ENCODE measurements at places on chromosomes 6 and 20.
A peak's percentile ranks its signal among the peaks of the same experiment; 100 is the strongest.

DNA sequence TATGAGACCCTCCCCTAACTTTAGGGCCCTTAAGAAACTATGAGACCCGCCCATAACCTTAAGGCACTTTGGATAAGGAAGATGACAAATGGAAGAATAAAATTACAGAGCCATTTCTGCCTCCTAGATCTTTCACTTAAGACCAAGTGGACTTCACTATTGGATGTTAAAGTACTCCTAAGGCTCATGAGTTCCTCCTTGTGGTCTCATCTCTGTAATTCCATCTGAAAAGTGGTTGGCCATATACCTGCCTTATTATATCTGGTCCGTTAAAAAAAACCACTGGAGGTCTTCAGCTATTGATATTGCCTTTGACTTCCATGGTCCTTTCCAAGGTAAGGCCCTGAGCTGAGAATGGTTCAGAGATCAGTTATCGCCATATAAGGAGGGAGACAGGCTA is 310.3 kb downstream of the EYA4 start:
- DNase-seq: no peak

DNA sequence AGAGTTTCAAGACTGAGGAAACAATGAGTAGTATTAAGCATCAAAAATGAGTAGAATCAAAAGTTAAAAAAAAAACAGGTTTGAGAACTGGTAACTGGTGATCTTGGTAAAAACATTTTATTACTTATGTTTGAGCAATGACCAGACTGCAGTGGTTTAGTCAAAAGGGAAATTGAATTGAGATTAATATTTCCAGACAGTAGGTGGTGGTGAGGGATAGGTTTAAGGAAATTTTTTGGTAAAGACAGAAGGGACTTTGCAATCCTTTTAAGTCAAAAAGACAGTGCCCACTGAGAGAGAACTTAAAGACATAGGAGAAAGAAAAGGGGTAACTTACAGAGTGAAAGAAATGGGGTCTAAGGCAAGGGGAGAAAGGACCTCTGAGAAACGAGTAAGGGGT is 156.9 kb downstream of the ASCC3 start:
- DNase-seq: no peak

DNA sequence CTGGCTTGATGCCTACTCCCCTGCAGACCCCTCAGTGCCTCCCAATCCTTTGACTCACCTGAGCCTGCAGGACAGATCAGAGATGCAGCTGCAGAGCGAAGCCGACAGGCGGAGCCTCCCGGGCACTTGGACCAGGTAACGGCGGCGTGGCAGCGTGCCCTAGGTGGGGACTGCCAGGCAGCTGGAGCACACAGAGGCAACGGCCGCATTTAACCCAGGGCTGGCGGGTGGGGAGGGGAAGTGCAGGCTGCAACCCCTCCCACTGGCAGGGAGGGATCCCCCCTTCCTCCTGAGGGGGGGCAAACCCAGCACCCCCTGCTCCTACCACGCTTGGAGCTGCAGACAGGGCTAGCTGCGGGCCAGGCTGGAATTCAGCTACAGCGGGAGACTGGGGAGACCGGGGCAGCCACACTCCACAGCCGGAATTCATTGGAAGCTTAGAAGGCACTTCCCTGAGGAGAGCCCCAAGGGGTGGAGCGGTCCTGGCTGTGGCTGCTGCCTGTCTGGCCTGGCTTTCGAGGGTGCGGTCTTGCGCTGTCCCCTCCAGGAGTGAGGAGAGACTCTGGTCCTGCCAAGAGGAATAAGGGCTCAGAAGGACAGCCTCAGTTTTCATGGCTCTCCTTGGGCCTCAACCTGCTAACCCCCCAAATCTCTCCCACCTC is at the start of gene MATN4:
Gene MATN4, minus strand, starts transcription at position 183 of the 662 bp plus-strand sequence. CDS start 2,717 bp downstream, outside the sequence.
- peak; percentile 39 for DNase-seq

GRCh38 chr6:56927538-56928453 is 27.1 kb upstream of the BEND6 start:
- no peak for DNase-seq

DNA sequence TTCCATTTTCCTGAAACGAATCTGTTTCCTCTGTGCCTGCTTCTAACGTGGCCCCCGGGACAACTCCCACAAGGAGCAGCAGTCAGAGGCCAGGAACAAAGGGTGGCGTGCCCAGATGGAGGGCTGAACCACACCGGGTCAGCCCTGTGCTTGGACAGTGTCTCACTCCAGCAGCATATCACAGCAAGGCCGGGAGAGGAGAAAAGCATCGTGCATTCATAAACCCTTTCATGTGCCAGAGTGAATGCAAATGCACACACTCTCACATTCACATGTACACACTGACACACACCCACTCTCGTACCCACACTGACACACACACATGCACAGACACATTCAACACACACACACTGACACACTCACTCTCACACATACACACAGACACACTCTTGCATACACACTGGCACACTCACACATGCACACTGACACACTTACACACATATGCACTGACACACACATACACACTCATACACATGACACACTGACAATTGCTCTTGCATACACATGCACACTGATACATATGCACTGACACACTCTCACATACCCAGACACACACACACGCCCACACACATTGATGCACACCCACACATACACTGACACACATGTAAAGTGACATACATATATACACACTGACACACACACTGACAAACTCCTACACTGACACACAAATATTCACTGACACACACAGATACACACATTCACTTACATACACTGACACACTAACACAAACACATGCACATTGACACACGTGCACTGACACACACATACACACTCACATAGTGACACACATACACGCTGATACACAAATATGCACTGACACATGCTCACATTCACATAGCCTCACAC is 237.0 kb downstream of the LRFN2 start:
- peak; percentile 2 for DNase-seq

DNA sequence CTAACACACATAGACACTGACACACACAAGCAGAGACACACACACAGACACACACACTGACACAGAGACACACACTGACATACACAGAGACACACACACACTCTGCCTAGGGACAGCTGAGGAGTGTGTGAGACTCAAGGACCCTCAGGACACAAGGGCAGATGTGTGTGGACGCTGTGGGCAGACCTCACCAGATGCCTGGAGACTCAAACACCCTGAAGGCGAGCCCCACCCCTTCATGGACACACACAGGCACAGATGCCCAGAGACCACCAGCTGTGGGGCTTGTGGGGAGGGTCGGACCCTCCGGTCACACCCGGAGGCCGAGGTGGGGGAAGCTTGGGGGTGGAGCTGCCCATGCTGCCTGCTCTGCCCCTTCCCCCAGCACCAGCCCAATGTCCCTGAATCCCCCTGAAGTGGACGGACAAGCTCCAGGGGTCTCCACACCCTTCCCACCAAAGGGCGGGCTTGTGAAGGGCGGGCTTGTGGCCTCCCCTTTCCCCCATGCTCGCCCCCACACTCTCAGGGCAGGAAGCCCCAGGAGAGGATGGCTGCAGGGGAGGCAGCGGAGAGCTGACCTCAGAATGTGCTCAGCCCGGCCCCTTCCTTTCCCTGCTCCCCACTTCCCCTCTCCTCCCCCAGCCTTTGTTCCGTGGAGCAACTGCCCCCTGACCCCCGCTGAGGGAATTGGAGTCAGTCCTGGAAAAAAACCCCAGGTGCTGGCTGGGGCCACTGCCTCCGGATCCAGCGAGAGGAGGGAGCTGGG is 13.9 kb upstream of the ABHD16B start:
- no peak for DNase-seq

DNA sequence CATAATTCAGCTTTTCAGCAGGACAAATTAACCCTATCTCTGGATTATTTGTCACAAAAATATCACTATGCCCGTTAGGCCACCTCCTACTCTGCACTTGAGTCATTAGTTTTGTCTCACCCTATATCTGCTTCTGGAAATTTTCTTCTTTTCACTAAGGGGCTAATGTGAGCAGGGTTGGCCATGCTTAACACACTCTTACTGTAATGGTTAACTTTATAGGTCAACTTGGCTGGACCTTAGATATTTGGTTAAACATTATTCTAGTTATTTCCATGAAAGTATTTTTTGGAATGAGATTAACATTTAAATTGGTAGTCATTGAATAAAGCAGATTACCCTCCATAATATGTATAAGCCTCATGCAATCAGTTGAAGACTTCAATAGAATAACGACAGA is 394.6 kb upstream of the PTCHD4 start:
- DNase-seq: no peak

DNA sequence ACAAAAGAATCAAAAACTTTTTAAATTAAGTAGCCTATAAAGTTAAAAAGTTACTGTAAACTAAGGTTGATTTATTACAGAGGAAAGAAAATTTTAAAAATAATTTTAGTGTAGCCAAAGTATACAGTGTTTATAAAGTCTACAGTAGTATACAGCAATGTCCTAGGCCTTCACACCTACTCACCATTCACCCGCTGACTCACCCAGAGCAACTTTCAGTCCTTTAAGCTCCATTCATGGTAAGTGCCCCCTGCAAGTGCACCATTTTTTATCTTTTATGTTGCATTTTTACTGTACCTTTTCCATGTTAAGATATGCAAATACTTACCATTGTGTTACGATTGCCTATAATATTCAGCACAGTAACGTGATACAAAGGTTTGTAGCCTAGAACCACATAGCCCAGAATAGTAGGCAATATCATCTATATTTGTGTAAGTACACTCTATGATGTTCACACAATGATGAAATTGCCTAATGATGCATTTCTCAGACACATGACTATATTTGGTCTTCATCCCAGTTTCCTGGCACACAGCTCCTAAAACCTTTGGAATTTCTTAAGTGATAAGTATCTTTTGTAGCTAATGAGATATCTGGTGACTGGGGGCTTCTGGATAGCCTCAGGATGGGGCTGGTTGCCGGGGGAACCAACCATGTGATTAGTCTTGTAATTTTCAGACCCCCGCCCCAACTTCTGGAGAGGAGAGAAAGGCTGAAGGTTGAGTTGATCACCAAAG is 111.0 kb downstream of the MRPL14 start:
- DNase-seq: no peak

GRCh38 chr6:51118792-51119191 is 300.1 kb downstream of the TFAP2B start:
- no peak for DNase-seq
